Cardiac septum (tissue), 1 donor: ENCODE measurements at places on chromosomes 2 and 18. TPM values are rescaled to one million over a fixed set of nuclear protein-coding genes. Genes with fewer than 3 reads are reported as not detected.
A peak's percentile ranks its signal among the peaks of the same experiment; 100 is the strongest.

LONRF2 gene
- total RNA-seq = 24.5 TPM

GCG gene
- total RNA-seq = not detected

WNT10A gene
- not detected for total RNA-seq

CCDC178 gene
- total RNA-seq = 0.27 TPM

TTN gene
- total RNA-seq = 4,176 TPM

C1QL2 gene
- total RNA-seq = not detected

RAD51AP2 gene
- total RNA-seq = 0.43 TPM

ST8SIA3 gene
- 0.35 TPM for total RNA-seq

TIGD1 gene
- total RNA-seq = 2.5 TPM

NRBP1 gene
- total RNA-seq = 64.6 TPM

CAPN14 gene
- 0.16 TPM for total RNA-seq

NTSR2 gene
- total RNA-seq = not detected

SOWAHC gene
- total RNA-seq = 2.4 TPM

DNA sequence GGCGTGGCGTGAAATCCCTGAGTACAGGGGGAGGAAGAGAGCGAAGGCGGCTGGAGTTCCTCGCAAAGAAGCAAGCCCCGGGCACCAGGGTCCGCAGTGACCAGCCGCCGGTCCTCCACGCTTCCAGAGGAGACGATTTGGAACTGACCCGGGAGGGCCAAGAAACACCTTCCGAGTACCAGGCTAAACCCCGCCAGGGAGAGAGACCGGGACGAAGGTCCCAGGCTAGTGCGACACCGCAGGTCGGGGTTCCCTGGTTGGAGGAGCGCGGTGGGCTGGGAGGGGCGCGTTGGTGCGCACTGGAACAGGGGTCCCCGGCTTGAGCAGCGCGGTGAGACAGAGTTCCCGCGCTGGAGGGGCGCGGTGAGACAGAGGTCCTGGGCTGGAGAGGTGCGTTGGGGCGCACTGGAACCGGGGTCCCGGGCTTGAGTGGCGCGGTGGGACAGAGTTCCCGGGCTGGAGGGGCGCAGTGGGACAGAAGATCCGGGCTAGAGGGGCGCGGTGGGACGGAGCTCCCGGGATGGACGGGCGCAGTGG is 901 bp downstream of the WDFY1 start:
- DNase-seq = peak; percentile 78

DNA sequence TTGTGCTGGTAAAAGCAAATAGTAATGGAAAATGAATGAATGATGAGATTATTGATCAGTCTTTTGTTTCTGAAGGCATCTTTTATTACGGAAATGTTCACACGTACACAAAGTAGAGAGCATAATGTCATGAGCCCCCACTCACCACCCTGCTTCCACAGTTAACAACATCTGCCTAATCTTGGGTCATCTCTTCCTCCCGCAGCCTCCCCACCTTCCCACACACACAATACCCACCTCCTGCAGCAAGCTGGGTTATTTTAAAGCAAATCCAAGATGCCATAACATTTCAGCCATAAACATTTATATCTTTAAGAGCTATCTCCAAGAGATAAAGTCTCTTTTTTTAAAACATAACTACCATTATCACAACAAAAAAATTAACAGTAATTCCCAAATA is 36.3 kb downstream of the CYP27C1 start:
- no peak for DNase-seq

GRCh38 chr18:38427736-38428135 is 862.1 kb upstream of the CELF4 start:
- no peak for DNase-seq

GRCh38 chr2:85506768-85507181 is 32.2 kb upstream of the MAT2A start:
- DNase-seq = peak; percentile 47

DNA sequence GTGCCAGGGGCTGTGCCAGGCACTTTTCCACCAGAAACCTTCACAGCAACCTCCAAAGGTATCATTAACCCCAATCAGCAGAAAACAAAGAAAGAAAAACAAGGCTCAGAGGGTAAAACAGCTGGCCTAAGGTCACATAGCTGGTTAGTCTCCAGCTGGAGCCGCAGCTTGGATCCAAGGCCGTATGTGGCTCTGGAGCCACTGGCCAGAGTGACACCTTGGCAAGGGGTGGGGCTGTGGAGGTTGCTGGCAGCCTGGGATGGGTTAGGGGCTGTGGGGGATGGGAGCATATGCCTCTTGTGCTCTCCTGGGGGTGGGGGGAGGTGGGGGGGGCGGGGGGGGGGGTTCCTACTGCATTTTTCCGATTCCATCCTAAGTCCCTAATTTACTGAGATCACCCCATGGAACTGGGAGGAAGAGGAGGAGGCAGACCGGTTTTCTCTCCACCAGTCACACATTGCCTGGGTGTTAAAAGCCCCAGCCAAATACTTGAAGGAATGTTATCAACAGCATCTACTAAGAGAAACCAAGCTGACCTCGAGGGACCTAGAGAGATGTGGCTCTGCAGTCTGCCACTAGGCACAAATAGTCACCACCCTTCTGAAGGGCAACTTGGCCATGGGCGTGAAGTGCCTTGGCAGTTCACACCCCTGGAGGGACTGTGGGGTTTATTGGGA is 8.0 kb downstream of the HAAO start:
- DNase-seq = no peak

DNA sequence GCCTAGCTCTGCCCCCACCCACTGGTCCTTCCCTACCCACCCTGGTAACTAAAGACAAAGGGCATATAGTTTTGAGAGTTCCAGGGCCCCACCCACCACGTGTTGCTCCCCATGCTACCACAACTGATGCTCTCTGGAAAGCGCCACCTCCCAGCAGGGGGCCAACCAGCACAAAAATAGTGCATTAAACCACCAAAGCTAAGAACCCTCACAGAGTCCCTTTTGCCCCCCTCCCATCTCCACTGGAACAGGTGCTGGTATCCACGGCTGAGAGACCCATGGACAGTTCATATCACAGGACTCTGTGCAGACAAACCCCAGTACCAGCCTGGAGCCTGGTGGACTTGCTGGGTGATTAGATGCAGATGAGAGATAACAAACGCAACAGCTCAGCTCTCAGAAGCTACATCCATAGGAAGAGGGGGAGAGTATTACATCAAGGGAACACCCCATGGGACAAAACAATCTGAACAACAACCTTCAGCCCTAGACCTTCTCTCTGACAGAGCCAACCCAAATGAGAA is 715.9 kb downstream of the NUP35 start:
- no peak for DNase-seq

DNA sequence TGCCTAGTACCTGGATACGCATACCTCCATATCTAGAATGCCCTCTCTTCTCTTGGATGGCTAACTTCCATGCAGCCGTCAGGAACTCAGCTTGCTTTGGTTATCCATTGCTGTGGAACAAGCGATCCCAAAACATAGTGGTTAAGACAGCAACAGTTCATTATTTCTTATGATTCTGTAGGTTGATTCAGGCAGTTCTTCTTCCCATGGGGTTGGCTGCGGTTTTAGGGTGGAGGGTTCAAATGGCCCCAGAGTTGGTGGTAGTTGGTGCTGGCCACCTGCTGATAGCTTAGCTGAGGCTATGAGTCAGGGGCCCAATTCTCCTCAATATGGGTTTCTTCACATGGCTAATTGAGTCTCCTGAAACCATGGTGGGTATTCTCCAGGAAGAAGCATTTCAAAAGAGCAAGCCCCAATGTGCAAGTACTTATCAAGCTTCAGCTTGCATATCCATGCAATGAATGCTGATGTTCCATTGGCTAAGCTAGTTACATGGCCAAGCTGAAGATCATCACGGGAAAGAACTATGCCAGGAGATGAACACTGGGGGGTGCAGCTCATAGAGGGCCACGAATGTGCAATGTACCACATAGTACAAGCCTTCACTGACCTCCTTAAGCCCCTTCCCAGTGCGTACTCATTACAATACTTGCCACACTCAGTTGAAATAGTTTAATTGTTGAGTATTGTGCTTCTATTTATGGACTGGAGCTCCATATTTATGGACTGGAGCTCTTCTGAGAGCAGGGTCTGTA is 10.0 kb upstream of the RHOB start:
- no peak for DNase-seq

- DNase-seq = no peak
Observed at GRCh38 chr18:1653873-1654272, 749.2 kb downstream of the ADCYAP1 start.

DNA sequence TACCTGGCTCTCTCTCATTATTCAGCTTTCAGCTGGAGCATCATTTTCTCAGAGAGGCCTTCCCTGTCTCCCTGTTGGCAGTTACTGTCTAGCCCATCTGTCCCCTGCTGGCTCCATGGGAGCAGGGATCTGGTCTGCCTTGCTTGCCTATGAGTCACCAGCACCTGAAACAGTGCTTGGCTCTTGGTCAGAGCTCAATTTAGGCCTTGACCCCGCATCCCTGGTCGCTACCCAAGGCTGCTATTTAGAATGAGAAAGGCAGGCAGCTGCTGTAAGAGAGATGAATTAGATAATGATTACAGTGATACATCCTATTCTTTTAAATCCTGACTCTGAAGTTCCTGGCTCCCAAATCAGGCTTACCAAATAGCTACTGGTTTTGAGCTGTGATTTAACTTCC is 32.9 kb downstream of the KCNE4 start:
- DNase-seq = peak; percentile 78

GRCh38 chr2:50535971-50536759 is 495.8 kb downstream of the NRXN1 start:
- no peak for DNase-seq

- DNase-seq = no peak
Observed at GRCh38 chr18:61953161-61953560, 60.4 kb upstream of the RNF152 start.

GRCh38 chr2:44736270-44736942 is 205.1 kb upstream of the SIX3 start:
- DNase-seq = no peak

- no peak for DNase-seq
Observed at GRCh38 chr2:26243470-26244308, 743 bp downstream of the HADHA start.

GRCh38 chr2:54999182-54999581 is 51.1 kb downstream of the RTN4 start:
- no peak for DNase-seq

GRCh38 chr2:188676010-188676400 is 298.2 kb upstream of the COL3A1 start:
- DNase-seq = no peak

DNA sequence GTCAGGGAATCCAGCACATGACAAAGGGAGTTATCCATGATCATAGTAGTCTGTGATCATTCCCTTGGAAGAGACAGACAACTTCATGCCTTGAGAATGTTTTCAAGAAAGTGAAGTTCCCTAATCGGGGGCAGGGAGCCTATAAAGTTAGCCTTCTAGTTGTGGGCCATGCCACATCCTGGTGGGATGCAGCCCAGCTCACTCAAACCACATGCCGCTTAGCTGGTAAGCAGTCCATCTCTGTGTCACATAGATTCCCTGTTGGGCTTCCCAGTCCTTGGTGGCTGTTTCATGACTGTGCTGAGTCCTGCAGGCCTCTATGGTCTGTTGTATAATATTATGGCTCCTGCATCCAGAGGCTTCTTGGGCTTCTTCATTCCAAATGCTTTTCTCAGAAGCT is 11.4 kb upstream of the ARHGAP25 start:
- DNase-seq = no peak

GRCh38 chr2:120654381-120655134 is 81.1 kb upstream of the GLI2 start:
- DNase-seq = no peak

- no peak for DNase-seq
Observed at GRCh38 chr2:52955079-52955478, 812.5 kb upstream of the CHAC2 start.

GRCh38 chr18:59549503-59550173 is 147.6 kb downstream of the CCBE1 start:
- no peak for DNase-seq

GRCh38 chr2:5077479-5078089 is 614.6 kb upstream of the SOX11 start:
- DNase-seq = no peak

DNA sequence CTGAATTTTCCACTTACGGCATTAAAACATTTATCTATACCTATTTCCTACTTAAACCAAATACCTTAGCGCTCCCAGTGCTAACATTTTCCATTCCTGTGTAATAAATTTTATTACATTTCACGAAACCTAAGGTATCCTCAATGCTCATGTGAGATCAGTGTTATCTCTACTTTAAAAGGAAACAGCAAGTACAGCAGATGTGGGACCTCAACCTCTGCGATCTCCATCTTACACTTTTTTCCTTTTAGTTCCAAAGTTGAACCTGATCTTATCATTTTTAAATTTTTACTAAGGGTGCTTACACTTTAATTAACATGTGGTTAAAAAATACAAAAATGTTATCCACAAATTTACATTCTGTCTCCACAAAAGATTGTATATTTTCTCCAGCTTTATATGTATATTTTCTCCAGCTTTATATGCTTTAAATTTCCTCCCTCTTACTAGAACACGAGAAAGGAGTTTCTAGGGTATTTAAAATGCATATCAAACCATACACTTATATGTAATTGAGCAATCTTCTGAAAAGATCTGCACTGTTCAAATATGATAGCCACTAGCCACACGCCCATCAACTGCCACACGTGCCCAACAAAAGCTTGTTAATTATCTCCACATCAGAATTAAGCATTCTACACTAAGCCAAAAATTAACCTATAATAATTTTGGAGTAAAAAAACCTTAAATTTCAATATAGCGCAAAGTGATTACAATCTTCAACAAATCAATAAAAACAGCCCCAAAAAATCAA is 38.1 kb downstream of the MBOAT2 start:
- DNase-seq = no peak

GRCh38 chr18:69730664-69731063 is 217.0 kb downstream of the CD226 start:
- no peak for DNase-seq

GRCh38 chr18:80154293-80154692 is 45.2 kb downstream of the ADNP2 start:
- DNase-seq = no peak

- DNase-seq = no peak
Observed at GRCh38 chr2:79373358-79374130, 139.3 kb upstream of the CTNNA2 start.

DNA sequence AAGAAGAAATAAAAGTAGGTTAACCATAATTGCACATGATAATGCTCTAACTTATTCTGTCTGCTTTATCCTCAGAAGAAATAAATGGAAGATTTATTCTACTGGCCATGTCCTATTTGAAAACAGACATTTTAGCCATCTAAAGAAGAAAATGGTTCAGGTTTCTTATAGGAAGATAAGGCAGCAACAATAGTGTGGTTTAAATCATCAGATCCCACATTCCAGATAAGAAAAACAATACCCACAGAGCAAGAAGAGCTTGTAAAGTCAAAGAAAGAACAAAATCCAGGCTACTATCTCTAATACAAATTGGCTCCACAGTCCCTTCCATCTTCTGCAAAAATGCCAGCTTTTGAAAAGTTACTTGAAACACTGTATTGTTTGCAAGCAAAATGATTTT is 49.3 kb downstream of the L3MBTL4 start:
- DNase-seq = no peak

- no peak for DNase-seq
Observed at GRCh38 chr2:56583796-56584315, 400.1 kb downstream of the CCDC85A start.
